ENCODE measurements at places on chromosomes 2 and 18.
A peak's percentile ranks its signal among the peaks of the same experiment; 100 is the strongest.

GRCh38 chr2:221817878-221818277 lies 245.8 kb upstream of the EPHA4 start:
- no peak for DNase-seq

- no peak for DNase-seq
Observed at GRCh38 chr2:70728128-70728527, 39.9 kb downstream of the ADD2 start.

DNA sequence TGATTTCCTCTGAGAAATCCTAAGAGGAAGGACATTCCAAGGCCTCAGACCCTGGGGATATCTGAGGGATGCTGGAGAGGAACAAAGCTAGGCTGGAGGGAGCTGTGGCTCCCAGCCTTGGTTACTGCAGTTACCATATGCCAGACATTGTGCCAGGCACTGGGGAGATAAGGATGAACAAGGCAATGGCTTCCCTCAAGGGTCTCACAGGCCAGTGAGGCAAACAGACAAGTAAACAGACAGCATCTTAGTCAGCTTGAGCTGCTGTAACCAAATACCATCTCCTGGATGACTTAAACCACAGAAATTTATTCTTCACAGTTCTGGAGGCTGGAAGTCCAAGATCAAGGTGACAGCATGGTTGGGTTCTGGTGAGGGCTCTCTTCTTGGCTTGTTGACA lies 91.8 kb downstream of the SKA1 start:
- no peak for DNase-seq

GRCh38 chr2:220891405-220891804 lies 680.7 kb downstream of the EPHA4 start:
- no peak for DNase-seq

- DNase-seq: no peak
Observed at GRCh38 chr2:9030841-9031240, 27.4 kb upstream of the MBOAT2 start.

DNA sequence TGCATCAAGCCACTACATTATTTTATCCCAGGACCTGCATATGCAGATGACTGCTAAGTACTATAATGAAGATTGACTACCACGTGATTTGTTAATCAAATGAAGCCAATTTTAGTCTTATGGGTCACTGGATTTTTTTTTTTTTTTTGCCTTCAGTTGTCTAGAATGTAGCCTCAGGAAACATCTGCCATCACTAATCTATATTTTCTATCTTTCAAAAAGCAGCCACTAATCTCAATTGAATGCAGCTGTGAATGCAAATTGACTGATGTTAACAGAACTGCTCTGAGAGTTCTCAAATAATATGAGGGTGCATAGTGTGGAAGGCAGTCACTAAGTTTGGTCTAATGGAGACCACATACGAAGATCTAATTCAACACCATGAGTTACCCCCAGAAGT lies 106.3 kb downstream of the ABCA12 start:
- DNase-seq: no peak

DNA sequence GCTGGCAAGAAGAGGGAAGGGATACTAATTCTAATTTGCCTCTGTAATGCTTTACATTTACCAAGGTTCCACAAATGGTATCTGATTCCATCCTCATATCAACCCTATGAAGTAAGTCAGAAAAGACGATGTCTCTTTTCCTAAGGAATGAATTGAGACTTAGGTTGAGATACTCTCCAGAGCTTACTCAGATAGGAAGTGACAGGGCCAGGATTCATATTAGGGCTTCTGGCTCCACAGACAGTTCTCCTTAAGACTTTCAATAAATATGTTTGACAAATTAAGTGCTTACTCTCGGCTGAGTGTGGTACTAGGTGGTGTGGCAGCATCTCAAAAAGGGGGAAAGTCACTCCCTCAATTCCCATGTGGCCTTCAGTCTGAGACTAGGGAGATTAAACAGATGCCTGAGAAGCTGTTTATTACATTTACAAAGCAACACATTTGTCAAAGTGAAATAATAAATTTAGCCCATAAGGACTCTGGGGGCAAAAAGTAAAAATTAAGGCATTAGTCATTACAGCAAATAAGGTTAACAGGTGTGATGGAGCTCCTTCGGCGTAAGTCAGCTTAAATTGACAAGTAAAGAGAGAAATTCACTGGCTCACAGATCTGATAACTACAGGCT lies 14.2 kb downstream of the CDK15 start:
- DNase-seq: no peak

- DNase-seq: no peak
Observed at GRCh38 chr2:12457831-12458230, 258.9 kb upstream of the TRIB2 start.

DNA sequence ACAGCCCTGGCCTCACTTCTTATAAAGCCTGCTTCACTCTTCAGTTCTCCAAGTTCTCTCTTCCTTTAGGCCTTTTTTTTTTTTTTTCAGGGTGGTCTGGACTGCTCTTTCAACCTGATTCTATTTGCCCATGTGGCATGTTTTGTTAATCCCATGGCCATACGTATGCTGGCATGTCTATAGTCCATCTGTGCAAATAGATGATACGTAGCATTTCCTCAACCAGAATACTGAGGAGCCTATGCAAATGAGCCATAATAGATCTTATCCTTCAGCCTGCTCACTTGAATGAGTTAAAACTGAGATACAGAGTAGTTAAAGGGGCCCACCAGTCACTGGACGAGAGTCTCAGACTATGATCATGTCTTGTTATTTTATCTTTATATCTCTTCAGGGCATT lies 265.2 kb upstream of the CXCR4 start:
- no peak for DNase-seq

DNA sequence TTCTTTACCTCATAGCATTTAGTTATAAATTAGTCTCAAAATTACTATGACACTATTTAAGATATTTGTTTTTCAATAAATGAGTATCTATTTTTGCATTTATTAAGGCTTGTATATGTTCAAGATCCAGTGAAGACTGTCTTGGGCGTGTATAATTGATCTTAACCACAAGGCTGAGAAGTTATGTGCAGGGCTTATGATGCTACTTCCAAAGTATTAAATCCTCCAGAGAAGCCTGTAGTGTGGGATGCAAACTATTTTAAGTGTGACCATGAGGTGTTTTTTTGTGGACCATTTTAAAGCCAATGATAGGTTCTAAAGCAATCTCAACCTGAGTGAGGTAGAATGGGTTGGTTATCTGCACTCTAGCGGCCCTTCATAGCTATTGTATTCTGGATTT lies 219.9 kb downstream of the ZNF407 start:
- no peak for DNase-seq

DNA sequence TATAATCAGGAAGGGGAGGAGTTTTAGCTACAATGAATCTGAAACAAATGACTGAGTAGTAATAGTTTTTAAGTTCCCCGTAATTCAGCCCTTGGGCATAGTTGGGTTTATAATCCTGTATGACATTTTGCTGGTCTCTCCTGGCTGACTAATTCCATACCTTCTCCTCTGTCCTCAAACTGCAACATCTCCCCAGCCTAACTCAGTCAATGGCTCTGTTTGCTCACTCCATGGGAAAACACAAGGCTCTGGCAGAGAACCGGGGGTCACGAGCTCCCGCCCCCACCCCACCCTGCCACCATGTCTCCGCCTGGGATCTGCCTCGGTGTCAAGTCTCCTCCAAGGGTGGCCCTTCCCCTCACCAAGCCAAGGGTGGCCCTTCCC lies 168.6 kb downstream of the HDAC4 start:
- peak; percentile 25 for DNase-seq

GRCh38 chr2:126200538-126200937 lies 455.4 kb upstream of the GYPC start:
- no peak for DNase-seq

GRCh38 chr2:234910186-234910679 lies 41.6 kb upstream of the SH3BP4 start:
- DNase-seq: no peak

- no peak for DNase-seq
Observed at GRCh38 chr18:48077291-48077690, 146.8 kb upstream of the SMAD2 start.

- DNase-seq: peak; percentile 65
Observed at GRCh38 chr2:96265349-96265839, 403 bp downstream of the TMEM127 start.

DNA sequence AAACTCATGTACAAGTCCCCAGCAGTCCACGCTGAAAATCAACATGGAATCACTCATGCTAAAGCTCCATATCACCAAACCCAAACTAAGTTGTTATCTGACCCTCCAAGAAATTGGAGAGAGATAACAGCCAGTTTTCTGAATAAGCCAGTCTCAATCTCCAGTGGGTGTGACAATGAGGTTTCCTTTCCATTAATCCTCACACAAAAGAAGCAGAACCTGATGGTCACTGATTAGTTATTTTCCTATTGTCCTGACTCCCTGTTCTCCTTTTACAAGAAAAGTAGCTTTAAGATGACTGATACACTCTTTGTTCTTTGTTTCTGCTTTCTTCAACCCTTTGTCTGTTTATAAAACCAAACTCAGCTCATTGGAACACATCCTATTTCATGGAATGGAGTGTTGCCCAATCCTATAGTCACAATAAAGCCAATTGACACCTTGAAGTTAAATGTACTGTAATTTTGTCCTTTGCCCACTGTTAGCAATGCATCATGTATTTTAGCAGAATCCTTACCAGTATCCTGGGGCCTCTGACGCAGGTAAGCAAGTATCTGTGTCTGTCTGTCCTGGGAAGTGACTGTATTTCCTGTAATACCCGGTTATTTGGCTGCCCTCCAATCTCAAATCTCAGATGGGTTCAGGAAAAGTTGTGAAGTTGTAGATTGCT lies 30.6 kb upstream of the SH3RF3 start:
- DNase-seq: peak; percentile 26

GRCh38 chr2:15069149-15069548 lies 436.6 kb downstream of the LRATD1 start:
- DNase-seq: no peak

Data from adrenal gland (tissue), 19 donors.